ENCODE measurements at places on chromosomes 4 and X.

- DNase-seq, result no peak
Observed at GRCh38 chr4:80173401-80173800, 23.9 kb upstream of the PRDM8 start.

- DNase-seq, result no peak
Observed at GRCh38 chrX:154530286-154530685, 14.3 kb upstream of the FAM3A start.

- DNase-seq, result no peak
Observed at GRCh38 chrX:1165535-1166196, 46.8 kb downstream of the CRLF2 start.

DNA sequence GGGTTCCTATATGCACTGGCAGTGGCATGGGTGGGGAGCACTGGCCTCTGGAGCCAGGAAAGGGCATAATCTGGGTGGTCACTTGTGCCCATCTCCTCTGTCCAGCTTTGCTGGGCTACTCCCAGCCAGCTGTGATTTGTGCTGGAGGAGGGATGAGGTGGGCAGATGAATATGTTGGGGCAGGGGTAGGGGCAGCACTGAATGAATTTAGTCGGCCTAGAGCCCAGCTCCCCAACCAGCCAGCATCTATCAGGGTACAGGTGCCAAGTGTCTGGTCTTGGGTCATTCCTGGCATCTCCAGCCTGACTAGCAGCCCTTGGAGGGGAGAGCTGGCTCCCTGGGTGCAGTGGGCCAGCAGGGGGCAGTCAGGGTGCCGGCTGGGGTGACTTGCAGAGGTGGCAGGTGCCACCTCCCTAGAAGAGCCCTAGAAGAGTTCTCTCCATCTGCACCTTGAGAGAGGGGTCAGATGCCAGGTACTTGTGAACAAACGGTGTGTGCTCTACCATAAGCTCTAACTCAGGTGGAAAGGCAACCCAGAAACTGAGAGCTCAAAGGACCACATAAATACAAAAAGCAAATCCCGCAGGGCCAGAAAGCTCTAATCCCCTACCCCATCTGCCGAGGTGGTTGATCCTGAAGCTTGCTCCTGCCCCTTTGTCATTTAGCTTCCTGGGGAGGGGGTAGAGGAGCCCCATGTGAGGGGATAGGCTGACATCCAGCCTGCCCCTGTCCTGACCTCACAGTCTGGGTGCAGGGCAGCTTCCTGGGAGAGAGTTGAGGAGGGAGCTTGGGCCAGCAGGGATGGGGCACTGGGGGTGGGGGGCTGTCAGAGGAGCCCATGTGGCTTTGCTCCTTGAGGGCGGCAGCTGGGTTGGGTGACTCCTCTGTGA lies 2.2 kb downstream of the SORCS2 start:
- DNase-seq, result peak; percentile 65

DNA sequence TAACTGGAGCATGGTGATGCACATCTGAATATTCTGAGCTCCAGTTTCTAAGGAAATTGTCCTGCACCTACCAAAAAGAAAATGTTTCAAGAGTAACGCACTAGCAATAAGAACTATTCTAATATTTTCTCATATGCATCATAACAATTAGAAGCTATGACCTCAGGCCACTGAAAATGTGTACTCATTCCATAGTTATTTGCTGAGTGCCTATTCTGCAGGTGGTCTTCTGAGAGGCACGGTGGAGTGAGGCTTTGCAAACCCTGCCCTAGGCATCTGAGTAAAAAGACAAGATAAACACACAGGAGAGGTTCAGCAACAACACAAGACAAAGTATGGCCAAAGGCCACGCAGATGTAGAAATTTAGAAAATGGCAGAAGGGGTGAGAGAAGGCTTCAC lies 23.7 kb downstream of the SLC10A6 start:
- DNase-seq, result no peak

- no peak for DNase-seq
Observed at GRCh38 chr4:124173912-124174311, 538.6 kb downstream of the ANKRD50 start.

GRCh38 chr4:52555356-52555716 lies 103.8 kb downstream of the USP46 start:
- DNase-seq, result no peak

DNA sequence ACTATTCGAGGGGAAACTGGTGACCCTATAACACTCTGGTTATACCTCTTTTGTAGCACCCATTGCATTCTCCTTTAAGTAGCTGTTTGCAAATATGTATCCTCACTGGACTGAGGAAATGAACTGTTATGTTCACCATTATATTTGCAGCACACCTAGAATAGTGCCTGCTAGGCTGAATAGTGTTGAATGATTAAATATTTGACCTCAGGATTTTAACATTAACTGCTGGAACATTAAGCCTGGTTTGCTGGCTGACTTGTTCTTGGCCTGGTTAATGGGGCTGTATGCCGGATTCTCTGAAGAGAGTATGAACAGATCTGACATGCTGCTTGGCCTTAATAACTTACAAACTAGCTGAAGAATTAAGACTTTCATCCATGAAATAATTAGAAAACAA lies 80.1 kb downstream of the RS1 start:
- no peak for DNase-seq

DNA sequence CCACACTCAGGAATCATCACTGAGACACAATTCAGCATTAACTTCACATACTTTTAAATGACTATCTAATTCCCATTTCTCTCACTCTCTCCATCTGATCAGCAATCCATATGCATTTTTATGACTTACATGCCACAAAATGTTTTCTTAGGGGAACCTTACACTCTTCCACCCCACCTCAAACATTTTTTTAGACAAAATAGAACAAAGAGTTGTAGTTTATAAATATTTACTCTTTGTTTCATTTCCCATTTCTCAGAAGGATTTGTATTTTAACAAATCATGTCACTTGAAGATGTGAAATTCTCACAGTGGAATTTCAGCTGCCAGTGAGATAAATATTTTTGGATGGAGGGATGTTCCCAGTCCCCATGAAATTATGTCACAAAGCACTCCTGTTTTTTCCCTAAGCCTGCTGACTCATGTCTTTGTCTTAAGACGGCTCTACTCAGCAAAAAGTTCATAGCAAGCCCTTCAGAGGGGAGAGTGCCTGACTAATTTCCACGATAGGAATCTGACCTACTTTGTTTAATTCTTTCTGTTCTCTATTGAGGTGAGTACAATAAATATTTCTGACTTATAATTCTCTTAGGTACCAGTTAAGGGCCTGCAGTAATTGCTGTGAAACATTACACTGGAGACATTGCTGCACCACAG lies 257.7 kb downstream of the THOC2 start:
- DNase-seq, result no peak

- peak; percentile 1 for DNase-seq
Observed at GRCh38 chr4:132592340-132592739, 556.8 kb upstream of the PCDH10 start.

Measured in H7 (cell line).